ENCODE measurements at places on chromosomes 1 and 21.

DNA sequence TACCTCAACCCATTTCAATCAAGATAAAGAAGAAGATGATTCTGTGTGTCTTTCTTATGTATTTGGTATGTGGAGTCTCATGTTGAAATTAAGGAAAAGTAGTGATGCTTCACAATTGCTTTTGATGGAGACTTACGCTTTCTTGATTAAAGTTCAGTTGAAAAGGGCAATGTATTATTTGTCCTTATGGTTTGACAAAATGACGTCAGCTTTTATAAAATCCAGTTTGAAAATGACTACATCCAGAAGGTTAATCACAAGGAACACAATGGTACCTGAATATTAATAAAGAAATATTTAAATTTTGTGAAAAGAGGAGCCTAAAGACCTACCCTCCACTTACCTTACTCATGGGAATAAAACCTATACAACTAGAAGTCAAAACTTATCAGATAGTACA lies 4.4 kb downstream of the KRTAP26-1 start:
- no peak for DNase-seq

GRCh38 chr1:217527151-217527550 lies 103.7 kb downstream of the GPATCH2 start:
- no peak for DNase-seq

GRCh38 chr1:45543581-45544417 lies 6.8 kb upstream of the AKR1A1 start:
- DNase-seq: peak; percentile 81

DNA sequence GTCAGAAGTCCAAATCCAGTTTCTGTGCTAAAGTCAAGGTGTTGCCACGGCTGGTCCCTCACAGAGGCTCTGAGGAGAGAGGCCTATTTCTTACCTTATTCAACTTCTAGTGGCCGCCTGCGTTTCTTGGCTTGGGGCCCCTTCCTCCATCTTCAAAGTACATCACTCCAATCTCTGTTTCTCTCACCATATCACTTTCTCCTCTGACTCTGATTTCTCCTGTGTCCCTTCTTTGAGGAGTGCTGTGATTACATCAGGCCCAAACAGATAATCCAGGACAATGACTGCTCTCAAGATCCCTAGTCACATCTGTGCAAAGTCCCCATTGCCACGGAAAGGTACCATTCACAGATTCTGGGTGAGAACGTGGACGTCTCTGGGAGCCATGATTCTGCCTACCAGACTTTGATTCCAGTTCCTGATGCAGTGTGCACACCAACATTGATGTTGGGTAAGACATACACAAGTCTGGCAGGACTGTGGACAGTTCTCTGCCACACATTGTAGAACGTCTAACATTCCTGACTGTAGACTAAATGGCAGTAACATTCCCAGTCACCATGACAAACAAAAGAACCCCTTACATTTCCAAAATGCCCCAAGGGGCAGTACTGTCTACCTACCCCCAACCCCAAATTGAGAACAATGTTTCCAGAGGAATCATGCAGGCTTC lies 43.0 kb upstream of the ITPKB start:
- no peak for DNase-seq

DNA sequence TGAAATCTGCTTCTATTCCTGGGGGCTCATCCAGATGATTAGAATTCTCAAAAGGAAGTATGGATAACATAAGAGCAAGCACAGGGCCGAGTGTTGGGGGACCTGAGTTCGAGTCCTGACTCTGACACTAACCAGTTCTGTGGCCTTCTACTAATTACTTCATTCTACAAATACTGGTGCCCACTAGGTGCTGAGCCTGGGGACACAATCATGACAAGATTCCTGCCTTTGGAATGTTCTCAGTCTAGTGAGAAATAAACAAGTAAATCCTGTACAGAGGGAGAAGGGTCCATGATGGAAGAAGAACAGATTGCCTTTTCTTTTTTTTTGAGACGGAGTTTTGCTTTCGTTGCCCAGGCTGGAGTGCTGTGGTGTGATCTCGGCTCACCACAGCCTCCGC lies 2.2 kb upstream of the NUAK2 start:
- no peak for DNase-seq

GRCh38 chr1:113659035-113659434 lies 100.3 kb downstream of the PHTF1 start:
- DNase-seq: no peak

GRCh38 chr21:41364308-41364707 lies 2.5 kb downstream of the MX2 start:
- DNase-seq: no peak

DNA sequence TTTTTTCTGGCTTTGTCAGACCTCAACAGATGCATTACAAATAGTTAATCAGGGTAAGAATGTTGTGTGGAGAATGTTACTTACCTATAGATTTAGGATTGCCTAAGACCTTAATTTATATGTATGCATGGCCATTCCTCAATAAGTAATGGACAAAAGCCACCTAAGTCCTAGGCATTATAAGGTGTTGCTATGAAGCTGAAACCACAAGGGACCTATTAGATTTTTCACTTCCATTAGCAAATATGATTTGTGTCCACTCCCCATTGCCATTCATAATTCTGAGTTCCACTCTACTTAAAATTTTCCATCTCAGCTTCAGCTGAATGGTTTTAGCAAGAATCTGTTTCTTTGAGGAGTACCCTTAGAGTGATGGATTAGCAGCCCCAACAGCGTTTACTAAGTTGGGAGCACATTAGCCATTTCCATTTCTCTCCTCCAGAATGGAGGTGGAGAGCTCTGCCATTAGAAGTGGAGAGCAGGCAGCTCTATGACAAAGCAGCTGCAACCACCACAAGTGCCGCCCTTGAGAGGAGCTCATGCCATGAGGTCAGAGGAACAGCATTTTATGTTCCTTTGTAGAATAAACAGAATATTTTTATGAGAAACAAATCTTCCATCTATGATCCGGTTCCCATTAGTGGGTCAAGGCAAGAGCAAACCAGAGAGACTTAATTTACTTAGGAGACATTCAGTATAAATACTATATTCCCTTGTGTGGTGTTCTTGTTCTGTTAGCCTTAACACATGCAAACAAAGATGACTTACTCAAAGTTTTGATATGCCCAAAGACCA lies 28.9 kb upstream of the C1orf87 start:
- DNase-seq: no peak

GRCh38 chr1:1943834-1944570 lies 24.9 kb upstream of the TMEM52 start:
- peak; percentile 40 for DNase-seq

GRCh38 chr1:1318131-1318652 lies 6.3 kb downstream of the INTS11 start:
- DNase-seq: no peak

- no peak for DNase-seq
Measured at GRCh38 chr1:47208374-47208850, 18.6 kb upstream of the PDZK1IP1 start.

GRCh38 chr1:109199710-109200109 lies 14.0 kb upstream of the SARS1 start:
- DNase-seq: no peak

DNA sequence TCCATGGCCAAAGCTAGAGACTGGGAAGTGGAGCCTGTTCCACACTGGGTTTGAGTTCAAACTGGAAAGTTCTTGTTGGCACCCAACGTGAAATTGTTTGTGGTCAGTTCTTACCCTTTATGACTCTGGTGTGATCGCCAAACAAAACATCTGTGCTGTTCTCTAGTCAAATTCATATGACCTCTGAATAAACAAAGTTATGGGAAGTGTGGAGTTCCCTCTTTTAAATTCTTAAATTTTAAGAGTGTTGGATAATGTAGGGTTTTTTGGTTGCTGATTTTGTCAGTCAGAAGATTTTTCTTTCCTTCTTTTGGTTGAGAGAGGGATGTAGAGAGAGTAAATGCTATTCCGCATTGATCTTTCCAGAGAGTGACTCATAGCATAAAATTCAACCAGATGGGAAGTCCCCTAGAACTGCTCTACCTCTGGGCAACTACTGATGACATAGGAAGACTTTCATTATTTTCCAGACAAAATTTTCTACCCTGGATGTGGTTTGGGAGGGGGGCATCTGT lies 36.4 kb downstream of the CHML start:
- no peak for DNase-seq

GRCh38 chr1:232599178-232600041 lies 30.5 kb downstream of the SIPA1L2 start:
- peak; percentile 15 for DNase-seq

- DNase-seq: no peak
Measured at GRCh38 chr1:203442821-203443220, 32.8 kb upstream of the PRELP start.

DNA sequence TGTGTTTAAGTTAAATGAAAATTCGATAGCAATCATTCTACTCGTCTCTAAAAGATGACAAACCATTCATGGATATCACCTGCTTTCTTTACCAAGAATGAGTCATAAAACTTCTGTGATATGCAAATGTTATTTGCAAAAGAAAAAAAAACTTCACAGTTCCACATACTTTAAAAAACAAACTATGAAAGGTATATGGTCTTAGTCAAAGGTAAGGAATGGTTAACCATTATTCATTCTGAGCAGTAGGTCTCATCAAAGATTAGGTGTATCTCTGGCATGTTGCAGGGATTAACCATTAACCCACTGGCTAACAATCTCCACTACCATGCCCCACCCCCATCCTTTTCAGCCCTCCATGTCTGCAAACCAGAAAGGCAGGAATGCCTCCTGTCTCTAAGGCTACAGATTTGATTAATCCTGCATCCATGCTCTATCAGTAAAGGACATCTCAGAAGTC lies 44.4 kb downstream of the PTPN14 start:
- DNase-seq: no peak

- DNase-seq: no peak
Measured at GRCh38 chr1:9356829-9357466, 64.3 kb downstream of the SPSB1 start.
